ENCODE measurements at places on chromosomes 5 and 9.
A peak's percentile ranks its signal among the peaks of the same experiment; 100 is the strongest.

DNA sequence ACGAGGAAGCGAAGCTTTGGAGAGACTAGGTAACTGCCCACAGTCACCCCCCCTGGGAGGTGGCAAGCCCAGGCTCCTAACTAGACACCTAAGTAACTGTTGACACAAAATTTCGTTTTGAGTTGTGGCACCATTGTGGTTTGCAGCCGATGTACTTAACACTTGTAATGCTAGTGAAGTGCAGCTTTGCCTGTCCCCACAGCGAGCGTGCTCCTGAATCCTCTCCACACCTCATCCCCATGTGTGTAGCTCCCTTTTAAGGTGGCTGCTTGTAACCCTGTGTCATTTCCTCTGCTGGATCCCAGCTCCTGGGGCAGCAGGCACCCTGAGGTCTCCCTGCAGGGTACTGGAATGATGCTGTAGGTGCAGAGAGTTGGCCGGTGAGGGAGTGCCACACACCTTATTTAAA lies 114.9 kb downstream of the TRIO start:
- no peak for DNase-seq

DNA sequence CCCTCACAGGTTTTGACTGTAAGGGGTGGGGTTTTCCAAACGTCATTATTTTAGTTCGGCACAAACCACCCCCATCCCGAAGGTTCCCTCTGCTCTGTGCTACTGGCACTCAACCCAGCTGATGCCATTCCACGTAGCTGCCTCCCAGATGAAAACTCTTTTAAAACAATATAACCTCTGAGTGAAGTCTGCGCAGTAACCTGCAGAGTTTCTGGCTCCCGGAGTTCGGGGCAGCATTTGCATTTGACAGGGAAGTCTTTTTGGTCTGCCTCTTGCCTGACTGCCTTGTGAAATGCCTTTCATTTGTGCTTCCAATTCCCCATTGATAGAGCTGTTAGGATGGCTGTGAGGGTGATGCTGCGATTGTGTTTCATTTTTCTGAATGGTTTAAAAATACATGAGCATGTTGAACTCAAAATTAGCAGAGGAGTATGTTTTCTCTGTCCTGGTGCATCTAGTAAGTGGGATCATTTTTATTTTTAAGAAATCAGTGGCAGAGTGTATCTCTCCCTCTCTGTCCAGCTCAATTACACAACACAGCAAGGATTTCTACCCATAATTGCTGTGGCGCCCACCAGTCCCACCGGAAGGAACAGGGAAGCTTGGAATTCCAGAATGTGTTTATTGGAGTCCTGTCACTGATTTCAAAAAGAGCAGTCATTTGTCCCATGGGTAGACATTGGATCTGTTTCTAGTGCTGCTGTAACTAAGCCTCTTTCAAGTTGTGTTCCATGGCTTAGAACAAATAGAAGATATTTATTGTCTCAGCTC lies 24.8 kb downstream of the ADCY2 start:
- no peak for DNase-seq

DNA sequence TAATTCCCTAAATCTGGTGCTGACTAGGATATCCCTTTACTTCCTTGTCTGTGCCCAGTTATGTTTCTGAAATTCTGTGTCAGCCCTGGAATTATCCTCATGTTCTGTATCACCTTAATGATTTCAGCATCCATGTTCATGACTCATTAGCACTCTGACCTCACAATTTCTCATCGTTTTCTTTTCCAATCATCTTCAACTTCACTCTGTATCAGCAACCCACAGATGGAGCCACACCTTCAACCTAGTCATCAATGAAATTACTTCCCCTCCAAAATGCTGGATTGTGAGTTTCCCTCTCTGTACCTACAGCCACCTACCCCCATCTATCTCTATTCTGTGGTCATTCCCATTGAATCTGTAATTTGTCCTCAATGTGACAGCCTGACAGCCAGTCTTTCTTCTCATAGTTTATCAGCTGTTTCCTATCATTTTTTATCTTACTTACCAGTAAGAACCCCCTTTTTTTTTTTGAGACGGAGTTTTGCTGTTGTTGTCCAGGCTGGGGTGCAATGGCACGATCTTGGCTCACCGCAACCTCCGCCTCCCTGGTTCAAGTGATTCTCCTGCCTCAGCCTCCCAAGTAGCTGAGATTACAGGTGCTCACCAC lies 3.1 kb upstream of the IL6ST start:
- peak; percentile 40 for DNase-seq

DNA sequence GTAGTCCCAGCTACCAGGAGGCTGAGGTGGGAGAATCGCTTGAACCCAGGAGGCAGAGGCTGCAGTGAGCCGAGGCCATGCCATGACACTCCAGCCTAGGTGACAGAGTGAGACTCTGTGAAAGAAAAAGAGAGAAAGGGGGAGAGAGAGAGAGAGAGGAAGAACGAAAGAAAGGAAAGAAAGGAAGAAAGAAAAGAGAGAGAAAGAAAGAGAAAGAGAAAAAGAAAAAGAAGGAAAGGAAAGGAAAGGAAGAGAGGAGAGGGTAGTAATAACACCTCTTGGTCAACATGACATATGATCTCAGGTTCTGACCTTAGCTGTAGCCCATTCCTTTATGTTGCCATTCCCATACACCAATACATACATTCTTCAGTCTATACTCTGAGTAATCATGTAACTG lies 14.1 kb downstream of the FBXW11 start:
- DNase-seq, result no peak

- DNase-seq, result no peak
Observed at GRCh38 chr5:82313016-82313415, 34.9 kb upstream of the RPS23 start.

GRCh38 chr9:90943341-90943740 lies 141.7 kb downstream of the SYK start:
- DNase-seq, result no peak

- no peak for DNase-seq
Observed at GRCh38 chr5:132478366-132478871, 12.2 kb downstream of the IRF1 start.

DNA sequence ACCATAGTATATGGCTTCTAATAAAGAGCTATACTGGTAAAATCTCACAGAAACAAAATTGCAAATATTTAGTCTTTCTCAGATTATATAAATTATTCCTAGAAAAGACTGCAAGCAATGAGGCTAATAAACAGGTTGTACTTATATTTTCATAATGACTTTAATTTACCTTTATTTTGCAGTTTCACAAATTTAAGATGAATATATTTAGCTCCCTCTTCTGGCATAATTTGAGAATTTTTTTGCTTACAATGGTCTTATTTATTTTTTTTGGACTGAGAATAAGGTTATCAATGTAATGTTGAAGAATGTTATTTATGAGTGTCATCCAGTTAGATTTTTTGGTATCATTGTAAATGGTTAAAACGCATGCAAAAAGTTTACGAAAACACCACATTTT lies 56.7 kb downstream of the PIK3R1 start:
- no peak for DNase-seq

GRCh38 chr5:9536717-9537116 lies 9.2 kb downstream of the SEMA5A start:
- DNase-seq, result no peak

- DNase-seq, result no peak
Observed at GRCh38 chr5:145981589-145982571, 45.5 kb downstream of the SH3RF2 start.

GRCh38 chr9:94985649-94986048 lies 259.1 kb downstream of the AOPEP start:
- no peak for DNase-seq

DNA sequence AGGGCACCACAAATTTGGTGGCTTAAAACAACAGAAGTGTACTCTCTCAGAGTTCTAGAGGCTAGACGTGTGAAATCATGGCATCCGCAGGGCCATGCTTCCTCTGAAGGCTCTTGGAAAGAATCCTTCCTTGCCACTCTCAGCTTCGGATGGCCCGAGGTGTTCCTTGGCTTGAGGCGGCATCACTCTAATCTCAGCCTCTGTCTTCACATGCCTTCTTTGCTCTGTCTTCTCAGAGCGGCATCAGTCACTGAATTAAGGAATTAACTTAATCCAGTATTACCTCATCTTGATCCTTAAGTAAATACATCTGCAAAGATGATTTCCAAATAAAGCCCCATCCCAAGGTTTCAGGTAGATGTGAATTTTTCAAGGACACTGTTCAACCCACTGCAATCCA lies 211.1 kb upstream of the TRIM32 start:
- no peak for DNase-seq

GRCh38 chr9:134271338-134272301 lies 54.6 kb upstream of the RXRA start:
- no peak for DNase-seq

GRCh38 chr9:97696803-97697601 lies at the start of gene XPA:
Gene XPA, minus strand, starts transcription at chr9:97697340. Its CDS starts 48 bp downstream, at chr9:97697292.
- DNase-seq, result peak; percentile 99

- DNase-seq, result no peak
Observed at GRCh38 chr9:89362647-89363310, 44.5 kb downstream of the SECISBP2 start.

GRCh38 chr5:132065351-132065937 lies 5.0 kb downstream of the IL3 start:
- DNase-seq, result peak; percentile 61

DNA sequence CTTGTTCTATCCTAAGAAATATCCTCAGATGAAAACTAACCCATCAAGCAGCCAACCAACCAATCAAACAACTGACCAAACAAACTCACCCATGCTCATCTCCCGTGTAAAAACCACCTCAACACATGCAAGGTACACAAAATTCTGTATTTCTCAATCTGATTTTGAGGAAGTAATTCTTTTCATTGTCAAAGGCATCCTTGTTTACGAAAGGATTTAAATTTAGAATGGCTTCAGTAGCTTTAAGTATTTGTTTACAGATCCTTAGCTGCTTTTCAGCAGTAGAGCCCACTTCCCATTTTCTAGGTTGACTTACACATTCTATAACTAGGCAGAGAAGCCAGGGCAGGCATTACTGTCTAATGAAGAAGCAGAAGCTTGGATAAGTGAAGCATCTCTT lies 78.6 kb downstream of the NTRK2 start:
- DNase-seq, result no peak

- DNase-seq, result no peak
Observed at GRCh38 chr9:90100014-90100413, 495.2 kb downstream of the GADD45G start.

DNA sequence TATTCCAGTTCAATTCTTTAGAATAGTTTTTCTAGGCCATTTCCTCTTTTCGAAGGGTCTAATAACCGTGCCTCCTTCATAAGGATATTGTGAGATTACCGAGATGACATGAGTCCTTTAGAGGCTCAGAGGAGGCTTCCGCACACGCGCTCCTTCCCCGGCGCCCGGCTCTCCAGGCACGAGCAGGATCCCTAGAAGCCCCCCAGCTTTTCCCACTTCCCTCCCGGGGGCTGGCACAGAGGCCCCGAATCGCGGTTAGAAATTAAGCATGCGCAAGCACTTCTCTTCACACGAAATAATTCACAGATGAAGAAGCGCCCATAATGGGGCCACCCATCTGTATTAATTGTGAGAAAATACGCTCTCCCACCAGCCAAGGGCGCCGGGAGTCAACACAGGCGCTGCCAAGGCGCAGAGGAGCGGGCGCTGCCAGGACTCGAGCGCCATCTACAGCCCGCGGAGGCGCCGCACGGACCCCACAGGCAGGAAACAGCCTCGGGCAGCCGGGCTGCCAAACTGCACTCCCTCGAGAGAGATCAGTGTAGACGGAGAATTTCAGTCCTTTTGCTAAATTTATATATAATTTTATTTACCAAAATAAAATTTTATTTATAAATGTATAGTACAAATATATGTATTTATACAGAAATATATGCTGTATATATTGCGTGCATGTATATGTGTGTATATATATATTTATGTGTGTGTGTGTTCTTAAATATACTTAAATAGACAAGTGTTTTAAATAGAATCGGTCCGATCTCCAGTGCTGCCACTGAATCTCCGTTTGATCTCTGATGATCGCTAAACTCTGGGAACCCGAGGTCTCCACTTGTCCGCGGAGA lies 258.1 kb upstream of the NFIL3 start:
- peak; percentile 78 for DNase-seq

DNA sequence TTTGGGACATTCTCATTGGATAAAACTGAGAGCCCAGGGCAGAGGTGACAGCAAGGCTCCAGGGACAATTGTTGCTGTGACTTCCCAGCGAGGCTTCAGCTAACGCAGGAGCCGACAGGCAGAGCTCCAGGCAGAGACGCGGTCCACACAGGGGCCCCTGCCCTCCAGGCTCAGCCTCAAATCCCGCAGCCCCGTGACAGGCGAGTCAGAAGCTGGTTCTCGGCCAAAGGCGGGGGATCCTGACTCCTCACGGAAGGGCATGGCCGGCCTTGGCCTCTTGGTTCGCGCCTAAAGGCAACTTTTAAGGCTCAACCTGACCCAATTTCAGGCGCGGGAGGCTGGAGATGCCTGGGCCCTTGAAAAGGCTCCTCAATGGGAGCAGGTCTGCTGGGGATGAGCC lies 21.3 kb downstream of the SLC12A7 start:
- DNase-seq, result no peak
